ENCODE measurements at places on chromosomes 6 and 20. TPM values are rescaled to one million over a fixed set of nuclear protein-coding genes. Genes with fewer than 3 reads are reported as not detected.
A peak's percentile ranks its signal among the peaks of the same experiment; 100 is the strongest.

The AVP gene
- total RNA-seq: not detected

The DCDC2 gene
- total RNA-seq: not detected

The ZSCAN23 gene
- 0.59 TPM for total RNA-seq

GRCh38 chr6:12899046-12899833 is 182.7 kb downstream of the PHACTR1 start:
- DNase-seq: no peak

DNA sequence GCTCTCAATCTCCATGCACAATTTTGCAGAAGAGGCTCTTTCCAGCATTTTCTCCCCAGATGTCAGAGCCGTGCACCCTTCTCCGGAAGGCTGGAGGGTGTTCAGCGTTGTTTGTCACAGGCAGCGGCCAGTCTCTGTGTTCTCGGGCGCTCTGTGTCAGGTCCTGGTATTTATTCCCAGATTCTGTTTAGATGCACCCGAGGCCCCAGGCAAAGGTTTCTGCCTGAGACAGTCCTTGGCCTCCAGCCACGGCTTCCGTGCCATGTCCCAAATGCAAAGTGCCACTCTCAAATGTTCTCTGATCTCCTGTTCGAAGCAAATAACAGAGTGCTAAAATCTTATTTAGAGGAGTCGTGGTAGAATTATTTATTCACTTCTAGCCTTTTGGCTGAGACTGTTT is 140.3 kb upstream of the AGPAT4 start:
- no peak for DNase-seq

DNA sequence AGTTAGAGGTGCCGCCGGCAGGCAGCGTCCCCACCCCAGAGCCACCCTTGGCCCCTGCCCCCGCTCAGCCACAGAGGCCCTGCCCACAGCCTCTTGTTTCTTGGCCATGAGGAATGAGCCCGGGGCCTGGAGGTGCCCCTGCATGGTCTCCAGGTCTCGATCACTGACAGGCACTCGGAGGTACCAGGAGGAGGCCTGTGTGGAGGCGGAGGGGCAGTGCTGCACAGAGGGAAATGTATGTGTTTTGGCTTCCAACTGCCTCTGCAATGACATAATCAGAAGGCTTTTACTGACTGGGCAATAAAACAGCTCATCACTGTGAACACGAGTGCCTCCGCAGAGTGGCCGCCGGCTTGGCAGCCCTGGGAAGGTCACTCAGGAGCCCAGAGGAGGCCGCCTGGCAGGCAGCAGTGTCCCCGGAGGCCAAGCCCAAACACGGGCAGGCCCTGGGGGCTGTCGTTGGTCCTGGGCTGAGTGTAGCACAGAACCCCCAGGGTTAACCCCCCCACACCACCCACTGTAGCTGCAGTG is 61.1 kb upstream of the GATA5 start:
- peak; percentile 78 for DNase-seq
